MG63 (cell line): ENCODE measurements at places on chromosomes 7 and 10. TPM values are rescaled to one million over a fixed set of nuclear protein-coding genes. Genes with fewer than 3 reads are reported as not detected.

Gene SLC39A12
- total RNA-seq, result 0.23 TPM in 1 of 2 replicates, not detected in the other

Gene GPR158
- total RNA-seq, result not detected in 2 replicates

Gene TMEM213
- total RNA-seq, result not detected in 2 replicates

- DNase-seq, result peak; percentile 27
Measured at GRCh38 chr7:150379441-150380379, 580 bp downstream of the ZNF775 start.

- no peak for DNase-seq
Measured at GRCh38 chr10:71394926-71395562, 1.7 kb upstream of the CDH23 start.

DNA sequence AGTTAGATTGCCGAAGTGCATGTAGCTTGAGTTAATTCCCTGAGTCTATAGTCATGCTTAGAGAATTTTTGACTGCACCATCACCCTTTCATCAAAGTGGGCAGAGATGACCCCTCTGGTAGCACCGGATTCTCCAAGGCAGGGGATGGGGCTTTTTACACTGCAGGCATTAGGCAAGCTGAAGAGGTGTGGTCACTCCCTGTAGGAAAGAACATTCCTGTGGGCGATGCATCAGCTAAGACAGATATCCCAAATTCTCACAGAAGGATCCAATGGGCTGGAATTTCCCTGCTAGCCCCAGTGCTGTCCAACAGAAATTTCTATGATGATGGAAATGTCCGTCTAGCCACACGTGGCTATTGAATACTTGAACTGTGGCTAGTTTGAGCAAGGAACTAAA is 118.2 kb downstream of the ADAM12 start:
- DNase-seq, result no peak

Gene UCMA
- not detected in 2 replicates for total RNA-seq

Gene MMP21
- total RNA-seq, result not detected in 2 replicates

DNA sequence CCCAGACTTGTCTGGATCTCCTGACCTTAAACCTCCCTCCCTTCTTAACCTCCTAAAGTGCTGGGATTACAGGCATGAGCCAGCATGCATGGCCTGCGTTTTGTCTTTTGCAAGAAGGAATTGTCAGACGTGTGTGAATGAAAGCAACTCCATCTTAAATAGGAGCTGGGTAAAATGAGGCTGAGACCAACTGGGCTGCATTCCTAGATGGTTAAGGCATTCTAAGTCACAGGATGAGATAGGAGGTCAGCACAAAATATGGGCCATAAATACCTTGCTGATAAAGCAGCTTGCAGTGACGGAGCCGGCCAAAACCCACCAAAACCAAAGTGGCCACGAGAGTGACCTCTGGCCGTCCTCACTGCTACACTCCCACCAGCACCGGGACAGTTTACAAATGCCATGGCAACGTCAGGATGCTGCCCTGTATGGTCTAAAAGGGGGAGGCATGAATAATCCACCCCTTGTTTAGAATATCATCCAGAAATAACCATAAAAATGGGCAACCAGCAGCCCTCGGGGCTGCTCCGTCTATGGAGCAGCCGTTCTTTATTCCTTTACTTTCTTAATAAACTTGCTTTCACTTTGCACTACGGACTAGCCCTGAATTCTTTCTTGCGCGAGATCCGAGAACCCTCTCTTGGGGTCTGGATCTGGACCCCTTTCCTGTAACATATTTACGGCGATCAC is 41.2 kb upstream of the SDK1 start:
- DNase-seq, result no peak

DNA sequence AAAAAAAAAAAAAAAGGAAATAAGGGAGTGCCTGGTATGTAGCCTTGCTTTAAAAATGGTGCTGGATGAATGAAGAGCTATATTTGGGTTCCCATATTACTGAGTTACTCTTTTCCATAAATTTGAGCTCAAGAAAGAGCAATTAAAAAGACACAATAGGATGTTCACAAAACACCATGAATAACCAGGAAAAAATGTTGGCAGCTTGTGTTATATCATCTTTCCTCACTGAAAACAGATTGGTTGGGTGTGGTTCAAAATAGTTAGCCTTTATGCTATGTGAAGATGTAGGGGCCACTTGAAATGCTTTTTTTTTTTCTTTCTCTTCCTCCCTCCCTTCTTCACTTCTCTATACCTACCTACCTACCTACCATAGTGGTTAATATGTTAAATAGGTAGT is 256.9 kb downstream of the STK31 start:
- no peak for DNase-seq

DNA sequence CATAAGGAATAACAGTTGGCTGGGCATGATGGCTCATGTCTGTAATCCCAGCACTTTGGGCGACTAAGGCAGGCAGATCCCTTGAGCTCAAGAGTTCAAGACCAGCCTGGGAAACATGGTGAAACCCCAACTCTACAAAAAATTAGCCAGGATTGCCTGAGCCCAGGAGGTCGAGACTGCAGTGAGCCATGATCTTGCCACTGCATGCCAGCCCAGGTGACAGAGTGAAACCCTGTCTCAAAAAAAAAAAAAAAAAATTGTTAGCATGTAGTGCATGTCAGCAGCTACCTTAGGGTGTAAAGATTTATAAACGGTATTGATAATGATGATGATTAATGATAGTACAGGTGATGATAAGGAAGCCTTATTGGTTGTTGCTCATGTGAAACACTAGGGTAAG is 331.2 kb upstream of the FZD1 start:
- no peak for DNase-seq

Gene OR2A1
- total RNA-seq, result not detected in 2 replicates
